ENCODE measurements at places on chromosomes 12 and 14.

GRCh38 chr14:42214981-42215491 lies 608.4 kb downstream of the LRFN5 start:
- DNase-seq: peak; percentile 81

GRCh38 chr12:45354399-45354798 lies 138.5 kb downstream of the ANO6 start:
- no peak for DNase-seq

- DNase-seq: no peak
Measured at GRCh38 chr12:48789858-48790326, 1.0 kb upstream of the ADCY6 start.

DNA sequence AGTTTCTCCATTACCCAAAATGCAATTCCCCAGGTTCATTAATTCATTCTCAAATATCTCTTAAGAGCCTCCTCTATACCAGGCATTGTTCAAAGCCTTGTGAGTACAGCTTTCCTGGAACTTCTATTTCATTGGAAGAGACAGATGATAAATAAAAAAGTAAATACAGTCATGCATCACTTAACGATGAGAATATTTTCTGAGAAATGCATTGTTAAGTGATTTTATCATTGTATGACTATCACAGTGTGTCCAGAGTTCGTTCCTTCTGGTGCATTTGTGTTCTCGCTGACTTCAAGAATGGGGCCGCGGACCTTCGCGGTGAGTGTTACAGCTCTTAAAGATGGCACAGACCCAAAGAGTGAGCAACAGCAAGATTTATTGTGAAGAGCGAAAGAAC lies 66.0 kb downstream of the ANO4 start:
- no peak for DNase-seq

GRCh38 chr12:1474574-1475153 lies 119.7 kb downstream of the FBXL14 start:
- peak; percentile 65 for DNase-seq

- peak; percentile 5 for DNase-seq
Measured at GRCh38 chr12:94304566-94305061, 155.1 kb downstream of the CEP83 start.

DNA sequence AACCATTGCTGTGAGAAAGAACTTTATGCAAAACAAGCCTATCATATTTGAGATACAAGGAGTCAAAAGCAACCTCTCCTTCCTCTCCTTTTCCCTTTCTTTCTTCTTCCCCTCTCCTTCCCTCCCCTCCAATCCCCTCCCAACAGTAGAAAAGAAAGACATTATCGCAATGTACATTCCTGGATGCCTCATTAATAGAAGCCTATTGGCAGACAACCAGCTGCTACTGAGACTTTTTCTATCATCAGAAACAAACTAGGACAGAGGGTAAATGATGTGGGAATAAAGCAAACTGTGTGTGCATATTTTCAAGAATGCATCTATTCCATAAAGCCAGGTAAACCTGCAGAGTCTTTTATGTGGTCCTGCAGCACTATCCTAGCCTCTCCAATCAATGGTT lies 237.2 kb downstream of the ITPR2 start:
- DNase-seq: no peak

DNA sequence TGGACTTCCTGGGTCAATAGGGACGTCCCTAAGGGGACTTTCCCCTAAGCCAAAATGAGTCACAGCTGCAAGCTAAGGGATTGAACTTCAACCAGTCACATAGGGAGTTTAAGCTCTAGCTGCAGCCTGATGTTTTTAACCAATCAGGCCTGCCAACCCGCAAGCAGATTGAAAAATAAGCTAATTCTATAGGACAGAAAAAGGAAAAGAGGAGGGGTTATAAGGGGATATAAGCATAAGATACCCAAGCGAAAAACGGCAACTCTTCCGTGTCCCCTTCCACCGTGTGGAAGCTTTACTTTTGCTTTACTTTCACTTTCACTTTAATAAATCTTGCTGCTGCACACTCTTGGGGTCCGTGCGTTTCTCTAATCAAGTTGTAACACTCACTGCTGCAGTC lies 24.4 kb downstream of the ATP23 start:
- DNase-seq: no peak

DNA sequence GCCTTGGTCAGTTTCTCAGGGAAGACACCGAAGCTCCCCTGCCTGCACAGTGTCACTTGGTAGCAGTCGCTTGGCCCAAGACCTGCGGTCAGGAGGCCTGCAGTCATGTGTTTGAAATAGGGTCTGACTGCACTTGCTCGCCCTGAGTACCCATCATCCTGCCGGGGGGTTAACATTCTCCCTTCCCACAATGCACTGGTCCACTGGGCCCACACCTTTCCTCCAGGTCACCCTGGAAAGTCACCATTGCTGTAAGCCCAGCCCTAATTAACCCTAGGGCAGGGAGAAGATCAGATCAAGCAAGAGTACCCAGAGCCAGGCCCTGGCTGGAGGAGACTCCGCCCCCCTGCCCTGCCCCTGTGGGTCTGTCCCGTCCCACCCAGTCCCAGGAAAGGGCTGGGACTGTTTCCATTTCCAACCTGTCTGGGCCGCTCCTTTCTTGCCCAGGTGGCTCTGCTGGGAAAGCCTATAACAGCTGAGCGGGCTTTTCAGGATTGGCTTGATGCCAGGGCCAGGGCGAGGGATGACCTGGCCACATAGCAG lies 87.1 kb downstream of the ZFP36L1 start:
- no peak for DNase-seq

DNA sequence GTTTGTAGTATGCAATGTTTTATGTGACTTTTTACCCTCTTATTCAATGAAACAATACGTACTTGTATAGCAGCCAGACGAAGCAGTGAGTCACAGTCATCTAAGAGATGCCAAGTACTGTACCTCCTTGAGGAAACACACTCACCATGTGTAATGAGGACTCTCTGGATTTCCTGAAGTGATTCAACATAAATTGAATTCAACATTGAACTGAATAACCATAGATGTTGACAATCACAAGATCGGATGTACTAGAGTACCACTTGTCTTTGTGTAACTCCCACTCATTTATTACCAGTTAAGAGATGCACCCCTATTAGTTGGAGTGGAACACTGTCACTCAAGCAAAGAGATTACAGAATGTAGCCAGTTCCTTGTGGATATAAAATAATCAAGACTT lies 175.2 kb upstream of the HMGA2 start:
- peak; percentile 100 for DNase-seq

GRCh38 chr12:105954951-105955931 lies 183.5 kb downstream of the NUAK1 start:
- DNase-seq: no peak

DNA sequence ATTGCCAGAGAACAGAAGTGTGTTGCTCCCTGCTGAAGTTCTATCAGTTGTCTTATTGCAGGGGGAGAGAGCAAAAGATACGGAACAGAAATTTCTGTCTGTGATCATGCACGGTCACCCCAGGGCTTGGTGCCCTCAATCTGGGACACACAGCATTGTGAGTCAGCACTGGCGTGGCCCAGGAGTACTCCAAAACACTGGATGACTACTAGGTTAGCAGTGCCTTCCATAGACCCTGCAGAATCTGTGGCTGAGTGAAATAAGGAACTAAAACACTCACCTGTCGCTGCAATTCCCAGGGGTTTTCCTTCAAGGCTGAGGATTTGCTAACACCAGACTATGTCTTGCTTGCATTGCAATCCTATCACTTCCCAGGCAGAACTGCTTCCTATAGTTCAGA lies 165.5 kb downstream of the ANO6 start:
- DNase-seq: no peak

GRCh38 chr12:4526923-4527546 lies 11.7 kb upstream of the RAD51AP1 start:
- DNase-seq: no peak

DNA sequence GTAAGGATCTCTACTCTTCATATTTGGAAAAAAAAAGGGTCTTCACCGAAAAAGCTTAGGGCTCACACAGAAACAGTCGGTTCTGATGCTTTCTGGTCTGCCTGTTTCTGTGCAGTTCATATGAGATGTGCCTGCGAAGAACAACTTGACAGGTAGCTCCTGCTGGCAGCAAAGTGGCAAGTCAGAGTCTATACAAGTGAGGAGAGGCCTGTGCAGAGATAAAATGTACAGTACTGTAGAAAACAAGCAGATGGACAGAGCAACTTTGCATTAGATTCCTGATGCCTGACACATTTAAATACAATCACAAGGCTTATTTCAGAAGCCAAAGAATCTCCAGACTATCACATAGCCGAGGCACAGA lies 936.0 kb downstream of the DIO2 start:
- no peak for DNase-seq

GRCh38 chr12:38543151-38543550 lies 226.6 kb downstream of the ALG10B start:
- DNase-seq: no peak

Measured in kidney epithelial cell (primary cell).